Thoracic aorta (tissue), 2 donors: ENCODE measurements at places on chromosomes 1 and 21.

DNA sequence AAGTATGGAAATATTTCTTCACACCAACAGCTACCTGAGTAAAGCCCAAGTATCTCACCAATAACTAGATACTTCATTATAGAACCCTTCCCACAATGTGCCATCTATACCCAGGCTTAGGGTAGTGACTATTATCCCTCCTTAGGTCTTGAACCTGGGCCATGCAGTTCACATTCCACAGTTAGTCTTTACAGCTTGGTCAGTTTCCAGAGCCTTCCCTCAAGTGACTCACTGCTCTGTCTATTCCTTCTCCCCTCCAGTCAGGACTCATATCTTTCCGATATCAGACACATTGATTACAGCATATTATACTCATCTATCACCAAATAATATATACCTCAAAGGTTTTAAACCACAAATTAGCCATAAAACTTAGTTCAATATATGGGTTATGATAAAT lies 23.6 kb downstream of the VAMP4 start:
- DNase-seq, result no peak

DNA sequence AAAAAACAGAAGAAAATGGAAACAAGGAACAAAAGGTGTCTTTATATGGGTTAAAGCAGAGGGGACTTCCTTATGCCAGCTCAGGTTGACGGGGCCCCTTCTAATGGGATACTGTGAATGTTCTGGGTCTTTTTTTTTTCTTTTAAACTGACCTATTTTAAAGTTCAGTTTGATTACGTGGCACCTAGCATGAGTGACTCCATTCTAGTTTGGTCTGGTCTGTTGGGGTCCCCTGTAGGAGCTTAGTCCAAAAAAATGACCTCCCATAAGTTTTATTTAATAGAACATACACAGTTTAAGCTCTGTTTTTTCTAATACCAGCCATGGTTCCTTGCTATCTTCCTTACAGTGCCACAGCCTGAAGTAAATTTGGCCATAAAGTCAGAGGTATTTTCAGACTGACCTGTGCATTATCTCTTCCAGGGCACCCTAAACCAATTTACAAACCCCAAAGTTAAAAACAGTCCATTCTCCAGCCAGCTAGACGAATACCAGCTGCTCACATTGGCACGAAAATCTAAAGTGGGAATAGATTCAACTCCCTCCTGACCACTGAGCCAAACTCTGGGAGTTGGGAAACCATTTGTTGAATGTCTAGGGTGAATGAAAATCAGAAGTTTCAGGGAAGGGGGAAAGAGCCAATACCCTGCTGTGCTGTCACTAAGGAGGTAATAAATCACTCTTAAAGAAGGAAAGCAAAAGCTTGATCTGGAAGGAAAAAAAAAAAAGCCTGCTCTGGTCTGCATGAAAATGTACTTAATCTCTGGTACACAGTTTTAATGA lies 42.4 kb downstream of the AKNAD1 start:
- DNase-seq, result no peak

GRCh38 chr21:42113926-42114409 lies 42.9 kb downstream of the UMODL1 start:
- no peak for DNase-seq

GRCh38 chr1:52601991-52602855 lies at the start of gene GPX7:
TSS of gene GPX7 (plus strand) at chr1:52602371. CDS start at chr1:52602410, 39 bp downstream.
- no peak for DNase-seq

GRCh38 chr1:93651695-93652094 lies 29.9 kb downstream of the BCAR3 start:
- DNase-seq, result no peak

- no peak for DNase-seq
Measured at GRCh38 chr1:183273300-183273699, 87.2 kb downstream of the LAMC2 start.

DNA sequence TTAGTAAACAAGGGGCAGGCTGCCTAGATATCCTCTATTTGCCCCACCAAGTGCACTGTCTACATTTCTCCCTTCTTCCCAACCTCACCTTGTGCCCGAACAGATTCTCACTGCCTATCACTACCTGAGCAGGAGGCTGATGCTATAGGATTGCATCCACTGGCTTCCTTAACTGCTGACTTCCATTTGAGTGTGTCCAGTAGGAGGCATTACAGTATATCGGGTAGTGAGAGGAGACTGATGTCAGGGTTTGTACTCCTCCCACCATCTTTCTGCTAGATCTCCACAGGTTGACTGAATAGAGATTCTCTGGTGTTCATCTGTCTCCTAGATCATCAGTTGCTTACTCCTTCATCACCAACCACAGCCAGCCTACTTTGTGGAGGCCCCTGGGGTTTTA lies 796.3 kb downstream of the LRRIQ3 start:
- no peak for DNase-seq

DNA sequence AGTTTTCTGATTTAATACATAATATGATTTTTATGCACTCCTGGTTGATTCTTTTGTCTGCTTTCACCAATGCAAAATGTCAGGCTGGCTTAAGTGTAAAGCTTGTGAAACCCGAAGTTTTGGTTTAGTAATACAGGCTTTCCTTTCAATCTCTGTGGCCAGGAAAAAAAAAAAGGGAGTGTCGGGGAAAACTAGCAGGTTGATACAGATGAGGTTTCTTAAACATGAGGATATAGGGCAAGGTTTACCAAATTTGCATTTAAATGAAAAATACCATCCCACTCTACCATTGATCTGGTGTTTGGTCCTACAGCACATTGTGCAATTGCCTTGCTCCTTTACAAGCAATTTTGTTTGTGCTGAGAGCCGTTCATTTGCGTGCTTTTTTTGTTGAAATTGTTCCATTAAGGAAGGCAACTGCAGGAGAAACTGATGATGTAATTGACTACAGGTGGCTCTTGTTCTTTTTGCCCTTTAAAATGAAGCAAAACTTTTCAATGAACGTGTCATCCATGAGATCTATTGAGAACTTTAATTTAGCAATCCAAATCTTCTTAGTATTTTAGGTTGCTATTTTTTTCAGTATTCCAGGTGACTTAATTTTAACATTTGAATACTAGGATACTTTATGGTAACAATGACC lies 22.7 kb downstream of the CLIC6 start:
- DNase-seq, result no peak

DNA sequence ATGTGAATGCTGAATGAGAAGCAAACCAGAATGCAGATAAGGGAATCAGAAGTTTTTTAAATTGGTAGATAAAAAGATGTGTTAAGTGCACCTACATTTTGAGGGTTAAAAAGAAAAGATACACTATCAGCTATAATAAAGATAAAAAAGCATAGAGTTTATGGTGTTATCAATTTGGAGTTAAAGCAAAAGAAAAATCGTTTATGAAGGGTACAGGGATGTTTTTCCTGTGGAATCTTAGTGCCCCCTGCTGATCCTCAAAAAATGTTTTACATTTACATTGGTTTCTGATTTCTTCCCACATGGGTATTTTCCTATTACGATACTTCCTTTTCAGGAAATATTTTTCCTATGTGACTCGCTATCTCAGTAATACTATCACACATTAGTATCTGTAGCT lies 293.5 kb downstream of the MRPL39 start:
- DNase-seq, result no peak

- no peak for DNase-seq
Measured at GRCh38 chr1:201933840-201934430, 12.4 kb downstream of the LMOD1 start.

DNA sequence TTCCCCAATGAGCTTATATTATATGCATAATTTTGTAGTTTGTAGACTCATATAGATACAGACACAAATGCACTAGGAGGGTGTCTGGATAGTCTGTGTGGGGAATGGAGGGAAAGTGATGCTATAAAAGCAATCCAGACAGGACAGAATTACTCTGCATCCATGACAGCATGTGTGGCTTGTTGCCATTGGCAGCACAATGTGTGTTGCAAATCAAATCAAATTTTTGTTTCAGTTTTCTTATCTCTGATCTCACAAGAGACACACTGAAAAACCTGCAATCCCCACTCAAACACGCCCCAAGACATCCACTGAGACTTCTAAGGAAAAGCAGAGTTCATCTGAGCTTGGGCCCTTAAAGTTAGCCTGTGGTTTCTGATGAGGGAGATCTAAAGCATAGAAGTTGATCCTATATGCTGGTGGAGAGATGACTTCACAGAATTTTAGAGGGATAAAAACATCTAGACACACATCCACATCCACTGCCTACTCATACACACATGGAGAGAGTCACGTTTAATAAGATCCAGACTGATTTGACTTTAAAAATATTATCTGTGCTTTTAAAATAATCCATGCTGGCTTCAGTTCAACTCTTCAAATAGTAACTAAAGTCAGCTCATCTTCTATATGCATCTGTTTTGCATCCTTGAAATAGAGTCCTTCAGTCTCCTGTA lies 313.0 kb upstream of the PLXNA2 start:
- no peak for DNase-seq

DNA sequence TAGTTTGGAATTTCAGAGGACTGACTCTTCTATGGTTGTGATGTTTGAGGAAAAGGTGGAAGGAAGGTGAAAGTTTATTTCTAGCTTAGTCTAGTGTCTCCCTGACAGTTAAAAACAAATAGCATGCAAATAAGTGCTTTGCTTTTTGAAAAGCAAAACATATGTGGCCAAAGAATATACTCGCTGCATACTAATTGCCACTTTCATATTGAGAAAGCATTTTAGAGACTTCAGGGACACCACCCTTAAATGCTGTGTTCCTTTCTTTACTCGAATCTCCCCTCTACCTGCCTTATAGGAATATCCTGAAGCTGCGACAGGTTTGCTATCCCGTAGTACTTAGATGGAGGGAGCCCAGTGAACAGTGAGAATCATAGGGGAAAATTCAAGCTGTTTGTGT lies 23.2 kb downstream of the GLUL start:
- no peak for DNase-seq

DNA sequence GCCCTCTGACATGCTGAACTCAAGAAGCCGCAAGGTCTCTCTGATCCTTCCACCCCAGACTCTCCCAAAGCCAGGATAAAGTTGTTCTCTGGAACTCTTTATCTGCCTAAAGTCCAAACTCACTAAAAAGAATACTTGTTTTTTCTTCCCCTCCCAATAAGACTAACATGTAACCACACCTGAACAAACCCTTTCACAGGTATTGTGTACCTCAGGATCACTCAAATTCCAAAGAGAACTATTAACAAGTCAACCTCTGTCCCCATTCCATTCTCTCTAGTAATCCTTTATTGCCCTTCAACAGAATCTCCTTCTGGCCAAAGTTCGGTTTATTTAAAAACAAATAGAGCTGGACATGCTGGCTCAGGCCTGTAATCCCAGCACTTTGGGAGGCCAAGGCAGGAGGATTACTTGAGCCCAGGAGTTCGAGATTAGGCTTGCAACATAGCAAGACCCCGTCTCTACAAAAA lies 4.1 kb upstream of the TOE1 start:
- DNase-seq, result no peak

DNA sequence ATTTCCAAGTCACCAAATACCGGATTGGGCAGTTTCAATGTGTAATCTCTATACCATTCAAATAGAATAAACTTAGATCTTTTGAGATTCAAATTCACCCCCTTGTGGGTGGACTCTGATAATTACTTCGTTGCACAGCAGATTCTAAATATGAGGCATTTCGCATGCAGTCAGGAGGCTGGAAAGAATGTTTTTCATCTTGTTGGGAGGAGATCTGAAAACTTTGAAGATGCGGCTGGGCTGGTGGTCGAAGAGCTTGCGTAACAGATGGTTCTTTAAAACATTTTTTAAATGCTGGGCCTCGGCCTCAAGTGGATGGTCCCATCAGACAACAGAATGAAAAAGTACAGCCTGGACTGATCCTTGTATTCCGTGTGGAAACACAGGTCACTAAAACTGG lies 10.4 kb downstream of the NR5A2 start:
- DNase-seq, result no peak

DNA sequence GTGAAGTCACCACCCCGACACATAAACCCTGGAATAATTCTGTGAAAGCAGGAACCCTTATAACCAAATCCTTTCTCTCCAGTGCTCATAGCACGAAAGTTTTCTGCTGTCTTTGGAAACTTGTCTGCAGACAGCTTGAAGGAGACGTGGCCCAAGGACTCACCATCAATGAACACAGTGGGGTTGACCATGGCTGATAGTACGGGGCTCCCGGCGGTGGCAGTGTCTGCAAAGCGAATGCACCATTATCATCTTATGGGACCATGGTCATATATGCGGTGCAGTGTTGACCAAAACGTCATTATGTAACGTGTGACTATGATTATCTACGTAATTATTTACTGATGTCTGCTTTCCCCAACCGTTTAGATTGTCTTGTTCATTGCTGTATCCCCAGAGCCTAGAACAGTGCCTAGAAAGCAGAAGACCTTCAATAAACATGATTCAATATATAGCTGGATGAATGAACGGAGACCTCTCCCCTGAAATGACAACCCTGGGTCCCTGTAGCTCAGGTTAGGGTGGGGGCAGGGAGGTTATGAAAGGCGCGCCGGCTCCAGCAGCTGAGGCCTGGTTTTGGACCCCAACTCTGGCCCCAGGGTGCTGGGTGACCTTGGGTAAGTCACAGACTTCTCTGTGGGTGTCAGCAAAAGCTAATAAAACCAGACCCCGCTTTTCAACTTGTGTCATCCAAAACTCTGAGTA lies 128.4 kb upstream of the ZBTB40 start:
- DNase-seq, result no peak

DNA sequence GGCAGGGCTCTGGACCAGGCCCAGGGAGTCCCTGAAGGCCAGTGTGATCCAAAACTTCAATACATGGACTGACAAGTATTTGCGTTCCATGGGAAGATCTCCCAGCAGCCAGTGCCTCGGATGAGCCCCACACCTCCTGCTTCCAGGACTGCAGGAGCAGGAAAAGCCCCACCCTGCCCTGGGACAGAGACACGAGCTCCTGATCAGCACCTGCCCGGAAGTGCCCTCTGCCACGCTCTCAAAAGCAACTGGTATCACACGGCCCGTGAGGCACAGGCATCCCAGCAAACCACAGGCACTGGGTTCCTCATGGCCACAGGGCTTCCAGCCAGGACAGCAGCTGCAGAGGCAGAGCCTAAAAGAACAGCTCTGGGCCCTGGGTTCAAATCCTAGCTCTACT lies 48.6 kb downstream of the ACOT7 start:
- no peak for DNase-seq

DNA sequence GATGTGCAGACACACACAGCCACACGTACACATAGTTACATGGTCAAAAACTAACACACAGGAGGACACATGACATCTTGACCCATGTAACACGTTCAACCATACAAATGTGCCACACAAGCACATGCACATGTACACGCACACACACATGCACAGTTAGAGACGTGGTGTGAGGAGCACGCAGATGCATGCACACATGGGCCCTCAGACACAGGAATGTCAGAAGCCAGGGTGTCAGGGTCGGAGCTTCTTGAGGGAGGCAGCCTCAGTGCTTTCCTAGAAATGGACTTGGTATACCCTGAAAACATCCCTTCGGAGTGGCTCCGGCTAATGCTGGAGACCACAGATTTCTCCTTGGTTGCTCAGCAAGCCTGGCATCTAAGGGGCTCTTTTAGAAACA lies 114.3 kb downstream of the DMRTB1 start:
- DNase-seq, result no peak

- DNase-seq, result no peak
Measured at GRCh38 chr1:118306851-118307250, 121.8 kb upstream of the SPAG17 start.
